Fibroblast of upper back skin (primary cell): ENCODE measurements at places on chromosomes 6 and 20.

DNA sequence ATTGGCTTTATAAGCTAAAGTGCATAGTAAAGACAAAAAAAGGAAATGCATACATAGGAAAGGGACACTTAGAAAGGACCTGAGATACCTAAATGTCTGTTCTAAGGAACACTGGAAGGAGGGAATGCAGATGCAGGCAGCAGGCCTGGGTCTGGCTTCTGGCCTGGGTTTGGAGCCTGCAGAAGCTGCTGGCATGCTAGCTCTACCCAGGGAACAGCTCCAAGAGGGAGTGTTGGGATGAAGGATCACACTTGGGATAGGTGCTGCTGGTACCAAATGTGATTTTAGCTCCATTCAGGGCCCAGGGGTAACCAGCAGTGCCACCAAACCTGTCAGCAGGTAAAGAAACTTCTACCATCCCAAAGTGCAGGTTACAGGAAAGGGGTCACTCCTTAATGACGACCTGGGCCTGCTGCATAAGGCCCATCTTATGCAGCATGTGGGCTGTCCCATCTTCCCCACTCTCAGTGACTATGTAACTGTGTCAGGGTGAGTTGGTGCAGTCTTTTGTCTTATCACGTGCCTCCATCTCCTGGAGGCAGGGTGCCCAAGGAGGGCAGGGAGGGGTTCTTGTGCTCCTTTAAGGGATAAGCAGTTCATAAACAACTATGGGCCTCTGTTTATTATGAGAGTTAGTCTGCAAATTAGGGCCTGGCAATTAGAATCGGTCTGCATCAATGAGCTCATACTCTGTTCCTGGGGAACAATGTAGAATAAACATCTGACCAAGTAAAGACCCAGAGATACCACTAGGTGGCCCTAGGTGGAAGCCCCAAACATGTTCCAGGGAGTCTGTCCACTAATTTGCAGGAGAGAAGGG, 26.9 kb downstream of the DDX27 start:
- peak; percentile 40 for DNase-seq

DNA sequence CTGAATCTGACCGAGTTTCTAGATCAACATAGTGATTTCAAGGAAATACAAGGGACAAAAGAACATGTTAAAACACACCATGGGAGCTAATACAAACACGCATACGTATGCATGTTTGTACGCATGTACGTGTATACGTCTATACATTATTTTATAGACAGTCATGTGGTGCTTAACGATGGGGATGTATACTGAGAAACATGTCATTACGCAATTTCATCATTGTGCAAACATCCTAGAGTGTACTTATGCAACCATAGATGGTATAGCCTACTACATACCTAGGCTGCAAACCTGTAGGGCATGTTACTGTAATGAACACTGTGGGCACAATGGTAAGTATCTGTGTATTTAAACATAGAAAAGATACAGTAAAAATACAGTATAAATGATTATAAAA, 25.0 kb upstream of the NELFCD start:
- DNase-seq = no peak

DNA sequence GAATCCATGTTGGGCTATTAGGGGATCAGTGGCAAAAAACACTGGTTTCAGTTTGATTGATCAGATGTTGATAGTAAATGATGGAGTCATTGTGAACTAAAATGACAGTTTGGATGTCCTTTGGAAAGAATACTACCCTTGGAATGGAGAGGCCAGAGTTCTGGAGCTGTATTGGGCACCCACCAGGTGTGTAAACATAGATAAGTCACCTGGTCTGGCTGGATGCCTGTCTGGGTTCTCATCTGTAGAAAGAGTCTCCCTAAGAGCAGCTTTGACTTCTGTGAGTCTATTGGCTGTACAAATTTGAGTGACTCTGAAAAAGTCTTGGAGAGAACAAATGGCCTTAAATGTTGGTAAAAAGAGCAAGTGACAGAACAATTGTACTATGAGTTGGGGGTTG, 115.0 kb downstream of the SCP2D1 start:
- no peak for DNase-seq

GRCh38 chr6:43186019-43186418, 4.0 kb downstream of the CUL9 start:
- DNase-seq = no peak

- peak; percentile 70 for DNase-seq
These were observed 150.0 kb upstream of the CST7 start for GRCh38 chr20:24798930-24799705.

DNA sequence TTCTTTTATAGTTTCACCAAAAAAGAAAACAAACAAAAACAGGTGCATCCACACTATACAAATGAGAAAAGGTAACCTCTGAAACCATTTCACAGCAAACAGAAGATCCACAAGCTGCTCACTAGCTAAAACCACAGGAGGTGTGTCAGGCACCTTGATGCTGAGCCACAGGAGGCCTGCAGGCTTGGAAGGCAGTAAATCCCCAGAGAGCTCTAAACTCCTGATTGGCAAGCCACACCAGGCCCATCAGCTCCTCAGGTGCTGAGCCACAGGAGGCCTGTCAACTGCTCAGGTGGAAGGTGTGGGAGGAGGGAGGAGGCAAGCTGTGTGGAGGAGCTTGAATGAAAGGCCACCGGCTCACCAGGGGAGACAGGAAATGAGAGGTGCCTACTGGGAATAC, 273.0 kb downstream of the PKHD1 start:
- DNase-seq = no peak

GRCh38 chr6:133951881-133952814, 876 bp upstream of the TBPL1 start:
- peak; percentile 80 for DNase-seq

- DNase-seq = no peak
These were observed 441.9 kb upstream of the PTCHD4 start for GRCh38 chr6:48552905-48553304.

GRCh38 chr6:37050045-37050853, 44.8 kb downstream of the FGD2 start:
- DNase-seq = no peak

- DNase-seq = no peak
These were observed 32.1 kb upstream of the BMP6 start for GRCh38 chr6:7693827-7694226.

GRCh38 chr6:158131926-158132325, 36.1 kb downstream of the SERAC1 start:
- peak; percentile 42 for DNase-seq

DNA sequence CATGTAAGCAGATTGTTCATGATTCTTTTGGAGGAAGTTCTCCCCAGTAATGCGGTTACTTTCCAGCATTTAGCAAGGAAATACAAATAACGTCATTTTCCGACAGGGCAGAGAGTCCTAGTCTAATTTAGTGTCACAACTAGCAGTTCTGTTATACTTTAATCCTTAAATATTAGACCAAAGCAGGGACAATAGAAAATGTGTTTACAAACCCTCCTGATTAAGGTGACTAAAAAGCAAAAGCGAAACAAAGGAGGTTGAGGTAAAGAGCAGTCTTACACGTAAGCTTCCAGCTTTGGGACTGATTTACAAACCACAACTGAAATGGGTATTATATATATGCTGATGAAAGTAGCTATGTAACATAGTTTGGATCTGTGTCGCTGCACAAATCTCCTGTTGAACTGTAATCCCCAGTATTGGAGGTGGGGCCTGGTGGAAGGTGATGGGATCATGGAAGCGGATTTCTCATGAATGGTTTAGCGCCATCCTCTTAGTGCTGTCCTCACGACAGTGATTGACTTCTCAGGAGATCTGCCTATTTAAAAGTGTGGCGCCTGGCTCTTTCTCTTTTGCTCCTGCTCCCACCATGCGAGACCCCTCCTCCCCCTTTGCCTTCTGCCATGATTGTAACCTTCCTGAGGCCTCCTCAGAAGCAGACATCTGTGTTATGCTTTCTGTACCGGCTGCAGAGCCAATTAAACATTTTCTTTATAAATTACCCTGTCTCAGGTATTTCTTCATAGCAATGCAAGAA, 81.9 kb downstream of the PLCB1 start:
- DNase-seq = no peak

GRCh38 chr6:13528232-13528631, 40.8 kb upstream of the GFOD1 start:
- no peak for DNase-seq

GRCh38 chr6:140043357-140043756, 668.9 kb upstream of the CITED2 start:
- DNase-seq = peak; percentile 97

- peak; percentile 35 for DNase-seq
These were observed 280.0 kb downstream of the ARHGAP18 start for GRCh38 chr6:129429956-129430355.

DNA sequence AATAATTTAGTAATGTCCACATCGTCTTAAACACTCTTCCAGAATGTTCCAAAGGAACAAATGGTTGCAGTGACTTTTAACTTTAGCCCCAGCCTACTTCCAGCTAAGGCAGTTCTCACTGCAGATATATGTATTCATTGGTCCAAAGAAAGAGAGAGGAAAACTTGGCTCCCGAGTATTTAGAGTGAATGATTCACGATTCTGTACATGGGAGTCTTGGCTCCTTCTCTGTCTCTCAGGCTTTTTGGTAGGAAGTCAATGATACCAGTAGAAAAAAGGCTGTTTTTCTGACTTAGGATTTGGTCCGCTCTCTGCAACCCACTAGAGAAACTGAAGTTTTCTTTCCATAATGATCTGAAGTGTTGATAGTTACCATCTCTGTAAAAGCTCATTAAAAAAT, 38.6 kb downstream of the E2F3 start:
- DNase-seq = no peak

DNA sequence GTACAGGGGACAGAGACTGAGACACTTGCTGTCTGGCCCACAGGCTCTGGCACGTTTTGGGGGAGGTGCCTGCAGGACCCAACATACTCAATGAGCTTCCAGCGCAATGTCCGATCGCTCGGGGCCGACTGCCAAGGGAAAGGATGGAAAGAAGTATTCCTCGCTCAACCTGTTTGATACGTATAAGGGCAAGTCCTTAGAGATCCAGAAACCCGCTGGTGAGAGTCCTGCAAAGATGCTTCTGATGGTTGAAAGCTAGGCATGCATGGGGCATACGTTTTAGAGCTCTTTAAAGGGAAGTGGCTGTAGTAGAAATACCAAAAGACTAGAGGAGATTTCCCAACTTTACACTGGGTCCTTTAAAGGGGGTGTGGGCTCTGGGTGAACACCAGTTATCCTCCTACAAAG, 2.2 kb downstream of the PRRC2A start:
- no peak for DNase-seq

GRCh38 chr20:63090682-63091571, 84.2 kb upstream of the BHLHE23 start:
- no peak for DNase-seq

DNA sequence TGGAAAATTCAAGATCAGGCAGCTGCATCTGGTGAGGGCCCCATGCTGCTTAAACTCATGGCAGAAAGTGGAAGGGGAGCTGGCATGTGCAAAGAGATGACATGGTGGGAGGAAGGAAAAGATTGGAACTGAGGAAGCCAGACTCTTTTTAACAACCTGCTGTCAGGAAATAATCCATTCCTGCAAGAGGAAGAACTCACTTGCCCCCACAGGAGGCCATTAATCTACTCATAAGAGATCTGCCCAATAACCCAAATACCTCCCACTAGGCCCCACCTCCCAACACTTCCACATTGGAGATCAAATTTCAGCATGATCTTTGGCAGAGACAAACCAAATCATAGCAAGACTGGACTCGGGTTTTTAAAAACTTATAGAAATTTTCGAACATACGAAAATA, 200.5 kb upstream of the KCNQ5 start:
- DNase-seq = peak; percentile 45

DNA sequence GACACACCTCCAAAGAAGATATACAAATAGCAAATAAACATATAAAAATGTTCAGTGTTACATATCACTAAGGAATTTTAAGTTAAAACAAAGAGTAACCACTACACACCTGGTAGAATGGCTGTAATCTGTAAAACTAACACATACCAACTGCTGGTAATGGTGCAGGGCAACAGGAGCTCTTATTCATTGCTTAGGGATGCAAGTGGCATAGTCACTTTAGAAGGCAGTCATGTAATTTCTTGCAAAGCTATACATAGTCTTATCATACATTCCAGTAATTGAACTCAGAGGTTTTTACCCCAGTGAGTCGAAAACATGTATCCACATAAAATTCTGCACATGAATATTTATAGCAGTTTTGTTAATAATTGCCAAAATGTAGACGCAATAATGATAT, 906.8 kb upstream of the CITED2 start:
- peak; percentile 33 for DNase-seq

- no peak for DNase-seq
These were observed 121.0 kb downstream of the FHL5 start for GRCh38 chr6:96683819-96684528.

GRCh38 chr6:7512320-7512719, 29.2 kb upstream of the DSP start:
- DNase-seq = no peak

- DNase-seq = no peak
These were observed 20.9 kb downstream of the IGF2R start for GRCh38 chr6:159989492-159990480.

- DNase-seq = peak; percentile 33
These were observed 168.4 kb downstream of the GJA10 start for GRCh38 chr6:90062667-90063066.

DNA sequence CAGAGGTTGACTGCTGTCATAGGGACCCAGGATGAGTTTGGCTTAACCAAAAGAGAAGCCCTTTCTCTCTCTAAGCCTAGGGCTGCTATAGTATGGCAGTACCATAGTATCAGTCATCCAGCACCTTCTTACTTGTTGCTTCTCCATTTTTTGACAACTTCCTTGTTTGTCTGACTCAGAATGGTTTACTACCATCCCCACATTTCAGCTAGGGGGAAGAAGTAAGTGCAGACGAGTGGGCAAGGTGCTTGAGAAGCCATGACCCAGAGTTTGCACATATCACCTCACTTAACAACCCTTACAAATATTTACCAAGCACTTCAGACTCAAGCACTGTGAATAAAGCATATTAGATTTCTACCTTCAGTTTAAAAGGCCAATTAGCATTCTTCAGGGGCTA, 289.9 kb upstream of the TSHZ2 start:
- no peak for DNase-seq

DNA sequence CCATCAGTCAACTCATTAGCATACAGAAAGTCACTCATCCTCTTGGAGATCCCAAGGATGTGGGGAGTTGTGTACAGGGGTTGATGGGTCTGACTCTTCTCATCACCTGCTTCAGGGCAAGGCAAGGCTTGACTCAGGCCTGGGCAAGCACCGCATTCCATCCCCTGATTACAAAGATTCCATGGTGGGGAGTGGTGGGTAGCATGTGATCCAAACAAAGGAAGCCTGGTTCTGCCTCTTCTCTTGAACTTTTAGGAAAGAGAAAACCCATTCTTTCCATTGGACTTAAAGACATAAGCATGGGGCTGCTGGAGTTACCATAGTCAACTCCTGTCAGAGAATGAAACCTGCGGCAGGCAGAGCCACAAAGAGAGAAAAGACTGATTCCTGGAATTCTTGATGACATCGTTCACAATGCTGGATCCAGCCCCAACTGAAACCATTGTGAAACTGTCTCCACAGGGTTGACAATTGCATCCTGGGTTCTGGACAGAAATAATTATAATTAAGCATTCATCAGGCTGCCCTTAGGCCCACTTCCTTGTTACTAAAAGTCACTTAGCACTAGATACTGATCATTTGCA, 235.8 kb upstream of the KCNG1 start:
- DNase-seq = peak; percentile 44

DNA sequence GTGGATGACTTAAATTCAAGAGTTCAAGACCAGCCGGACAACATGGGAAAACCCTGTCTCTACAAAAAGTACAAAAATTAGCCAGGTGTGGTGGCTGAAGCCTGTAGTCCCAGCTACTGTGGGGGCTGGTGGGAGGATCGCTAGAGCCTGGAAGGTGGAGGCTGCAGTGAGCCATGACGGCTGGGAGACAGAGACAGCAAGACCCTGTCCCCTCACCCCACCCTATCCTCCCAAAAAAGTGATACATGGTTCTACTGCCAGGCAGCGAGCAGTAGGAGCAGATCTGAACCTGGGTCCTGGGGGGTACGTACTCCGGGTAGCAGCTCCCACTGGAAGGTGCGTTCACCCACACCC, 2.2 kb downstream of the PSMA7 start:
- DNase-seq = no peak
